ENCODE measurements at places on chromosomes 6 and 20.

- no peak for DNase-seq
These were observed 520.0 kb upstream of the HS3ST5 start for GRCh38 chr6:114862819-114863218.

DNA sequence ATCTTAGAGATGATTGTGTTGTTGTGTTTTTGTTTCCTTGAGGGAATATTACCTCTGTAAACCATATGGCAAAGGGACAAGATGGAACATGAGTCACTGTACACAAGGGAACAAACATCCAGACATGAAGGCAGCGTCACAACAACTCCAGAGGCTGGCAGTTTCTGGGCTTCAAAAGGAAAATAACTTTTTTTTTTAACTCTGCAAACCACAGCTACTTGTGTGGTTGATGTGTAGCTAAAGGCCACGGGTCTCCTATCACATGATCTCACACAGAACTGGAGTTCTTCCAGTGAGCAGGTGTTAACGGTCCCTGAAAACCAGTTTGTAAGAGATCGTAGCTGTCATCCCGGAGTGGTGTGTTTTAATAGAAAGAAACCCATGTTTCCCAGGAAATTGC lies 33.2 kb upstream of the HBS1L start:
- no peak for DNase-seq

- DNase-seq = no peak
These were observed 18.6 kb downstream of the KCNK17 start for GRCh38 chr6:39295611-39296011.

DNA sequence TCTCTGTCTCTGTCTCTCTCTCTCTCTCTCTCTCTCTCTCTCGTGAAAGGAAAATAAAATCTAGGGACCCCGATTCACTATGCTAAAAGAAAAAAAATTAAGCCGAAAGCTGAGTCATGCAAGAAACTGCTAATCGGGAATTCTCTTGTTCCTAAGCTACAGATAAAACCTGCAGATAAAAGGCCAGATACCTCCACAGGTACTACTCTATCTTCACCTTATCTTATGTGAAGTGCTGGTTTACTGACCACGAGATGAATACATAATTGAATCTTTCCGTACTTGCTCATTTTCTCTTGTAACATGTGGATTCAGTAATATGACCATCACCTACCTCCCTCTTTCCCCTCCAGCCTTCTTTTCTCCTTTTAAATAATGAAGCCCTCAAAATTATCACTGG lies 120.5 kb downstream of the RFX6 start:
- no peak for DNase-seq

DNA sequence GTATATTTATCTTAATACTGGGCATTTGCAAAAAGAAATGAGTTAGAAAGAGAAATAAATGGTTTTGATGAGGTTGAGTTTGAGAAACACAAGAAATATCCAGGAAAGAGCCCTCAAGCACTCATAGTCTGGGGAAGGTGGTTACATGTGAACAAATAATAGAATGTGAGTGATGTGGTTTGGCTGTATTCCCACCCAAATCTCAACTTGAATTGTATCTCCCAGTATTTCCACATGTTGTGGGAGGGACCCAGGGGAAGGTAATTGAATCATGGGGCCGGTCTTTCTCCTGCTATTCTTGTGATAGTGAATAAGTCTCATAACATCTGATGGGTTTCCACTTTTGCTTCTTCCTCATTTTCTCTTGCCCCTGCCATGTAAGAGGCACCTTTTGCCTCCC lies 334.1 kb downstream of the COL12A1 start:
- no peak for DNase-seq

DNA sequence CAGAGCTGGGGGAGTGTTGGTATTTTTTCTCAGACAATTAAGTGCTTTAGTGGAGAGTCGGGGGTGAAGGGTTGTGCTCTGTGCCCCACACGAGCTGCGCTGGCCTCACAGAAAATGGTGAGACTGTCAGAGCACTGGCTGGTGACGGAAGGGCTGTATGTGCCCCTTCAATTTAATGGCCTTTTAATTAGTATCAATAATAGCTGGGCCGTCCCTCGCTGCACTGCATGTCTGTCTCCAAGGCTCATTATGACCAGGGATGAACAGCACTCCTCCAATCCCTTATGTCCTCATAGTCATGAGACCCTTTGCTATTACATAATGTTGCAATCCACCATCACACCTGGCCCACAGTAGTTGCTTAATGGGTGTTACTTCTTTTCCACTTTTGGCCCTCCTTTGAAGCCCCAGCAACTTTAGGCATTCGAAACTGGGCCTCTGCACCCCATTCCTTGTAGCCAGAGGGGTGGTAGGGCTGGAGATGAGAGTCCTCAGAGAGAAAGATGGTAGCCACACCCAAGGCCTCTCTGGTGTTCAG lies 9.5 kb upstream of the RALY start:
- DNase-seq = no peak

DNA sequence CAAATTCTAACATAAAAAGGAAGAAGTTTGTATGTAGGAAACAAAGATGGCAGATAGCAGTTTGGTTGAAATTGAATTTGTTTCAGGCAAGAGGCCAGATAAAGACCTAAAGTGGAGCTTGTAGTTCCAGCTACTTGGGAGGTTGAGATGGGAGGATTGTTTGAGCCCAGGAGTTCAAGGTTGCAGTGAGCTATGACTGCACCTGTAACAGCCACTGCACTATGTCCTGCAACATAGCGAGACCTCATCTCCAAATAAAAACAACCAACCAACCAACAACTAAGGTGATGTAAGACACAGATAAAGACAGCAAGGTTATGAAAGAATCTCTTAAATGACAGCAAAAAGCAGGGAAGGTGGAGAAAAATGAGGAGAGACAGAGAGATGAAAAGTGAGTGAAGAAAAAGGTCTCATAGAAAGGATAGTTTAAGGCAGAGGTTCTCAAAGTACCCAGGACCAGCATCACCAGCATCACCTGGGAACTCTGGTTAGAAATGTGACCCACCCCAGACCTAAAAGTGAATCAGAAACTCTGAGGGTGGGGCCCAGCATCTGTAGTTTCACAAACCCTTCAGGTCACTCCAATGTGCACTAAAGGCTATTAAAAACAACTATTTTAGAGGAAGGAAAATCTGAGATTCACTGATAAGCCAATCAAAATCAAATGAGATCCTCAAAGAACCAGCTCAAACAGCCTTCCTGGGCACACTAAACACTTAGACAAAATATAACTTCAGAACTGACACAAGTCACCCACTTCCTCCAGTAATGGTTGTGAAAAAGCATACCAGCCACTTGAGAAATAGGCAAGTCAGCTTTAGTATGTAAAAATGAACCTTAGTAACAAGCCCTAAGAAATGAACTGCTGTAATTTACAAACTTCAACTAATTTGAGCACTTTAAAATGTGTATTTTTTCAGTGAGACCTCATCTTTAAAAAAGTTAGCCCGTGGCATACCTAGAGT lies 57.6 kb downstream of the FAM184A start:
- no peak for DNase-seq

DNA sequence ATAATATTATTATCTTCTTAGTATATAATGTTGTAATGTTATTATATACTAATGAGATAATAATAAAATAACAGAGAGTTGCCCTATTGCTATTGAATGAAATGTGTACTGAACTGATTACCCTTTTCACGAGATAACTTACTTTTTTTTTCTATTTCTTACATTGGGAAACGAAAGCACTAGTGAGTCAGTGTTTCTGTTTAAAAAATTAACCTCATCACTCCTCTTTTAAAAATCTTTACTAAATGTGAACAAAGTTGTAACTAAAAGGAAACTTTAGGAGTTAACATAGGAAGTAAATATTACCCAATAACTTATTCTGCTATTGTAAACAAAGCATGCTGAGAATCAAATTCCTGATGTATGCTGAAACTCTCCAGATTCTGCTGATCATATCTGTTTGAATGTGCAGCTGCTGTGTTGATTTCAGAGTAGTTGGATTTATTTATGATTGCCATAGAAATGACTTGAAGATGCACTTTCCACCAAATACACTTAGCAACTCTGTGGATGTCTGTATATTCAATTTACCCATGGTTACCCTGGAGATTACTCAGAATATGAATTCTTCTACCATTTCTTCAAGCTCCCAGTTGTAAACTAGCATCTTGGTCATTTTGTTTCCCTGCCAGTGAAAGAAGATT lies 523.4 kb downstream of the TENT5A start:
- no peak for DNase-seq

DNA sequence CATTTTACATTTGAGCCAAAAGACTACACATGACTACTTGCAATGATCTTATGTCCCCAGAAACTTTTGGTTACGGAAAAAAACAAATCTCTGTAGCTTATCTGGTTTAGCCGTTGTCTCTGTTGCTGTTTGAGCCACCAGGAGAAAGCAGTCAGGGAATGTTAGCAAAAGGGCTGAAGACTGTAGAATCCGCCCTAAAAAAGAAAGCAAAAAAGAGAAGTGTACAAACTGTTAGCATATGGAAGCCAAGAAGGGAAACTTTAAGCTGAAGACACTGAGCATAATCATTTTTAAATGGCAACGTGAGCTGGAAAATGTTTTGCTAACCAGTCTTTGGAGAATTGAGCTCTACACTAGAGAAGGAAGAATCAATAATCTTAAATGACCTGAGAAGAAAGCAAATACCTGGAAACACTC lies 69.9 kb upstream of the MYLIP start:
- DNase-seq = no peak

DNA sequence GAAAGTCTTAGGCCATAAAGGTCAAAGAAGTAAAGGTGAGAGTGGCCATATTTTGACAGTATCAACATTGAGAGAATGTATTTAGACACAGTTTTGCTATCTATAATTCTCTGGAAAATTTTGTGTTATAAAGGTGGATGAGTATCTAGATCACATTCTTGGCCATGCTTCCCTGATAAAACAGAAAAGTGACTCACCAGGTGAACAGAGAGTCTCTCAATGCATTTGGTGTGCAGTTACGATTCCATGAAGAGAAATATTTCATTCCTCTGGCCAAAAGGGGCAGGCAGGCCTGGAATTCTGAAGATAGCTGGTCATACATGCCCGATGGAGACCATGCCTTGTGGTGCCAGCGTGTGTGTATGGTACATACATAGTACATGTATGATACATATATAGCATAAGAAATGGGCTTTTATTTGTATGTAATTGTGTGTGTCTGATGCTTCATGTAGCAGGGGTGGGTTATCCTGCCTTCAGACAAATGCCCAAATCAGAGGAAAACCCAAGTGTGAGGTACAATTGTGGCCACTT lies 164.0 kb downstream of the SOBP start:
- DNase-seq = no peak

- no peak for DNase-seq
These were observed 6.0 kb upstream of the AGPAT4 start for GRCh38 chr6:161279677-161280415.

DNA sequence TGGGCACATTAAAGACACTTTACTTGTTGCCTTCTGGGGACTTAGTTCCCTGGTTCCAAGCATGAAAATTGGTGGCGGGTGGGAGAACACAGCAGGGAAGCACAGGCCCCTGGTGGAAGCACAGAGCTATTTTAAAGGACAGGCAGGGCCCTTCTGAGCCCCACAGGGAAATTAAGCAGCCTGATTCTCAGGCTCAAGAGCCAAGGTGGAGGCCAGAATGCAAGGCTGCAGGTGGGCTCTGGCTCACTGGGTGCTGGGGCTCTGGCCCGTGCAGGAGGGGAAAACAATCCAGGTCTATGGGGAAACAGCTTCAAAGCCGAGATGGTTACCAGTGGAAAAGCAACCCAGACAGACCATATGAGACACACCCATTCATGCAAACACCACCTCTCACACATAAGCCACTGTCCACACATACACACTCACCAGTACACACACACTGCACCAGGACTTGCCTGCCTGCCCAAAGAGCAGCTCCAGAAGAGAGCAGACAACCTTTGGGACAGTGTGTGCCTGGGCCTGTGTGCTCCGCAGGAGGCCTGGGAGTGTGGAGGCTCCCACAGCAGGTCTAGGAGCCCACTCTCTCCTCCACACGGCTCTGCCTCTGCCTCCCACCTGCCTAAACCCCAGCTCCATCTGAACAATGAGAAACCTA lies 30.6 kb downstream of the TFEB start:
- DNase-seq = no peak

DNA sequence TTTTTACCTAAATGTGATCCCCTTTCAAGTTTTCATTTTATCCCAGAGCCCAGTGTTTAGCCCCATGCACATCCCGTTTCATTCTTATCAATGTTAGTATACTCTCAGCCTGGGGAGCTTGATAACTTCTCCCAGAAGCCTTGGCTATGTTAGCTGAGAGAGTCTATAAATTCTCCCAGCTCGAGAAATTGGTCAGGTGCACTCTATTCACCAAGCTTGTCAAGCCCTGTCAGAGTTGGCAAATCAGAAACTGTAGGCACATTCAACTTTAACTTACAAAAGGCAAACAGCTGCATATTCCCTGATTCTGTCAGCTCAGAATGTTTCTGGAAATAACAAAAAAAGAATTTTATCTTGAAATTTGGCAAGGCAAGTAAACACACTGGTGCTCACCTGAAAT lies 62.2 kb upstream of the IMPG1 start:
- no peak for DNase-seq

DNA sequence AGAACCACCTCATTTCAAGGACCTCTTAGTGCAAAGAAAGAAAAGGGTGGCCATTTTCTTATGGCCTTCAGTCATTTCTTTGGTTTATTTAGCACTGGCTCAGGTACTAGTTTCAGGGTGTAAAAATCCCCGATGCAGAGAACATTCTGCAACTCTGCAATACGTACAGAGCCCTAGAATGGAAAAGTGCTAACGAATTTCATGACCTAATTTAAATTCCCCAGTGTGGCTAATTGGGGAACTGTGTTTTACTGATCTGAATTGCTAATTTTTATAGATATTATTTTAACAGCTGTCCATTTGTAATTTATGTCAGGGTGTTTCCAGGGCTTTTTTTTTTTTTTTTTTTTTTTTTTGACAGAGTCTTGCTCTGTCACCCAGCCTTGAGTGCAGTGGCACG lies 160.7 kb downstream of the UST start:
- DNase-seq = no peak

DNA sequence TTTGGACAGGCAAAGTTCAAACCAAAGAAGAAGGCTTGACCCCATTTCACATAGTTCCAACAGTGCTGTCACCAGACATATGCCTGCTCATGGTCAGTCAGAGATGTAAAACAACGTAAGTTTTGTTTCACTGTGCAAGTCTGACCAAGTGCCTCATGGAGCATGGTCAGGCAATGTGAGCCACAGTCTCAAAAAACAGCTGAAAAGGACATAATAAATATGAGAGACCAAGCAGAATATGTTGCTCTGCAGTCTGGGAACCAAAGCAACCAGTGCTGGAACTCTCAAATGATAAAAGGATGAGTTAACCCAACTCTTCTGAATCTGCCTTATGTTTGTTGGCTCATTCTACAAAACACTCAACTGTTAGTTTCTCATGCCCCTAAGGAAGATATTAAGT lies 39.9 kb upstream of the DST start:
- no peak for DNase-seq

- no peak for DNase-seq
These were observed 2.0 kb downstream of the PDE10A start for GRCh38 chr6:165660857-165661663.

GRCh38 chr6:8195040-8195713 lies 92.8 kb upstream of the EEF1E1 start:
- DNase-seq = no peak

DNA sequence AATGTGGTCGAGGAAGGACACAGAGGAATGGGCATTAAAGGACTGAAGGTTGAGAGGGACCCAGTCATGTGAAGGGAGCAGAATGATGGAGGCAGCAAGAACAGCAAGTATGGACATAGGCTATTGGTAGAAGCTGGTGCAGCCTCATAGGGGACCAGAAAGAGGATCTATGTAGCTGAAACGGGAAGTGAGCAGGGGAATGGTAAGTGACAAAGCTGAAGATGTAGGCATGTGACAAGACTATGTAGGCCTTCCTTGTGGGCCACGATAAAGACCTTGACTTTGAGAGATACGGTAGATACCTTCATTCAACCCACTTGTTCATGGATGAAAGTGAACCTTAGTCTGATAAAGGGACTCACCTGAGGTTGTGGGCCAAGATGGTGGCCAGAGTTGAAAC lies 3.5 kb downstream of the CTNNBL1 start:
- DNase-seq = no peak
